ENCODE measurements at places on chromosomes 5 and 9.

GRCh38 chr5:149857499-149857898, 87.1 kb downstream of the PDE6A start:
- no peak for DNase-seq

GRCh38 chr5:131245948-131246347, 17.9 kb upstream of the CDC42SE2 start:
- DNase-seq = no peak

DNA sequence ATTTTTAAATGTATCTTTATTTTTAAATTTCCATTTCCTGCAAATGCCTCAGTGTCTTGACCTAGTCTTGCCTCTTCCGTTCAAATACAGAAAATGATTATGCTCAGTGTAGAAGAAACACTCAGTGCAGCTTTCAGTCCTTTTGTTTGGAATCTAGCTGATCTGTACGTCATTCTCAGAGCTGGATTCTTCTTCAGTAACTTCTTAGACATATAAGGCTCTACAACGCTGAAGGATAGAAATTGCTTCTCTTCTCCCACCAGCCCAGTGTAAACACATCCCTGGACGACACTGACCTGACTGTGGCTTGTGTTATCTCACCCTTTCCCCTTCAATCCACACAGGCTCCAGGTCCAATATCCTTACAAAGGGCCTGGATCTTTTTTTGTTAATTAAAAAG, 3.2 kb upstream of the ALDH1B1 start:
- no peak for DNase-seq

DNA sequence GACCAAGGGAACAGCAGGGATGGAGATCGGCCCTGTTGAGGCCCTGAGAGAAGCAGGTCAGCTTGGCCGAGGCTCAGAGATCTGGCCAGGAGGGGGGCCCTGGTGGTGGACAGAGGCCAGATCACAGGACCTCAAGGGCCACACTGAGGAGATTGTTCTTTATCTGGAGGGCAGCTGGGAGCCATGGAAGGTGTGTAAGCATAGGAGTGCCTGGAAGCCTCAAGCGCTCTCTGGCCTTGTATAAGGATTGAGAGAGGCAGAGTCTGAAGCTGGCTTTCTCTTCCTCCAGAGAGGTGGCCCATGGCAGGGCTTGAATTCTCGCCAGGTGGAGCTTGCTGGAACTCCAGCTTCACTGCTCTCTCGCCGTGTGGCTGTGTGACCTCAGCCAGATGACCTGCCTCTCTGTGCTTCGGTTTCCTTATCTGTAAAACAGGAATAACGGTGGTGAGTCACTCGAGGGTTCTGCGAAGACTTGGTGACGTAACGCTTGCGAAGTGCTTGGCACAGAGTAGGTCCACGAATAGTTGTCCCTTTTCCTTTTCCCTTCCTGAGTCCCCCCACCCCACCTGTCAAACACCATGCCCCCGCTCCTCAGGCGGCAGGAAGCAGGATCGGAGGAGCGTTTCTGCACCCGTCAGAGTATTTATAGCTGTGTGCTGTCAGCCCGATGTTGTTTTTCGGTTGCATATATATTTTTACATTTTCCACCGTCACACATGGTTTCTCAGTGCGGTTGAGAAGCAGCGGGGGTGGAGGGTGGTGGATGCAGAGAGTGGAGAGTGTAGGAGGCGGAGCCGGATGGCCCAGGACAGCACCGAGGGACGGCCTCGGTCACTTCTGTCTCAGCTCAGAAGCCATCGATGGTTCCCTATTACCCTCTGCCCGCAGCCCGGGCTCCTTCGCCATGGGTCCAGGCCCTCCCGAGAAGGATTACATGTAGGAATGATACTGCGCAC, 17.0 kb upstream of the CRB2 start:
- peak; percentile 51 for DNase-seq

DNA sequence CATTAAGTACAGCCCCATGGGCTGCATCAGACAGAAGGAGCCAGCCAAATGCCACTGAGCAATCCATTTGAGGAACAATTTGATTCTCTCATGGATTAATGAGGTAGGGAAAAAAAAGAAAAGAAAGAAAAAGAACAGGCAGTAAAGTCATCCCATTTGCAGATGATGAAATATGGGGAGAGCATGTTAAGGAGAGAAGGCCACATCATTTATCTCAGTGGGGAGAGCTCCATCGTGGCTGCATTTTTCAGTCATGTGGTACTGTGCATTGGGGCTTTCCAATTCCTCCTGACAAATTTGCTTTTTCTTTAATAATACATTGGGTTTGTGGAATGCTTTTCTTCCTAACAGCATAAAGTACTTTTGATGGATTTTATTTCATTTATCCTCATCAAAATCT, 375.2 kb upstream of the TLE4 start:
- no peak for DNase-seq

DNA sequence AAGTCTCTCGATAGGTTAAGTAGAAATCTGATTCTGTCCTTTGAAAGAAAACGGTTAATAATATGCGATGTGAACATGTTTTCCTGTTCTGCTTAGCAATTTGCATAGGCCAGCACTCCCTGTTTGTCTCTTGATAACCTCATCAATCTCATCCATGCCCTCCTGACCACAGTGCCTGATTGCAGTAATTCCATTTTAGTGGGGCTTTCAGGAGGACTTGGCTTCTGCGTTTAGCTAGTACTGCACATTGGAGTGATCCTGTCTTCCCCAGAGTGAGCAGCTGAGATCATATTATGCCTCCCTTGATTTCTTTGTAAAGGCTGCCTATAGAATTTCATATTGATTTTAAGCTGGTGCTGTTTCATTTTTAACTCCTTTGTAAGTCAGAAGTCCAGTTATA, 335.9 kb upstream of the ISL1 start:
- DNase-seq = no peak

All from CD4-positive, alpha-beta T cell treated with Interleukin-17A for 1 hour (primary cell).